Esophagus squamous epithelium (tissue), 5 donors: ENCODE measurements at places on chromosomes 11 and 22.

DNA sequence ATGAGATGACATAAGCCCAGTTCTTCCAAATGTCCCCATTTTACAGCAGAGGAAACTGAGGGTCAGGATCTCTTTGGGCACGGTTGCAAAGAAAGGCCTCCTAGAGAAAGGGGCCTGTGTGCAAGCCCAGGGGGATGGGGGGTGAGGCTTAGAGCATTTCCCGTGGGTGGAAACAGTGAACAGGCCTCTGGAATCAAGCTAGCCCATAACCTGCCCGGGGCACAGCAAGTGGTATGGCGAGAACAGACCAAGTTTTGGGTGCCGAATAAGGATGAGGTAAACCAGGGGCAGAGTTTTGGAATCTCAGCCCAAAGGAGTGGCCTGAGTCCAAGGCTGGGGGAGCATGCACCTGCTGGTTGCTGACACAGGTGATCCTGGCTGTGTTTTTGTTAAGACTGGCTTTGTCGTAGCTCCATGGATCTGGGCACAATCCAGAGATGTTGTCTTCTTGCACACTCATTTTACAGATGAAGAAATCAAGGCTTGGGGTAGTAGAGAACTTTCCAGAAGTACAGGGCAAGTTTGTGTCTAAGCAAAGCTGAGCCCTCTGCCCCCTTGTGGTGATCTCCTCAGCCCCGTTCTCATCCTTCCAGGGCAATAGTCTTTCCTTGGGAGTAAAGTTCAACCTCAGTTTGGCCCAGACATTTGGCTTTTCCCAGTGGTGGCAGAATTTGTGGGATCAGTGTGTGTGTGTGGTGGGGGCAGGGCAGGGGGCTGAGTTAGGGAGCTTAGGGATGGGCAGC, 53.5 kb upstream of the MYEOV start:
- no peak for DNase-seq

DNA sequence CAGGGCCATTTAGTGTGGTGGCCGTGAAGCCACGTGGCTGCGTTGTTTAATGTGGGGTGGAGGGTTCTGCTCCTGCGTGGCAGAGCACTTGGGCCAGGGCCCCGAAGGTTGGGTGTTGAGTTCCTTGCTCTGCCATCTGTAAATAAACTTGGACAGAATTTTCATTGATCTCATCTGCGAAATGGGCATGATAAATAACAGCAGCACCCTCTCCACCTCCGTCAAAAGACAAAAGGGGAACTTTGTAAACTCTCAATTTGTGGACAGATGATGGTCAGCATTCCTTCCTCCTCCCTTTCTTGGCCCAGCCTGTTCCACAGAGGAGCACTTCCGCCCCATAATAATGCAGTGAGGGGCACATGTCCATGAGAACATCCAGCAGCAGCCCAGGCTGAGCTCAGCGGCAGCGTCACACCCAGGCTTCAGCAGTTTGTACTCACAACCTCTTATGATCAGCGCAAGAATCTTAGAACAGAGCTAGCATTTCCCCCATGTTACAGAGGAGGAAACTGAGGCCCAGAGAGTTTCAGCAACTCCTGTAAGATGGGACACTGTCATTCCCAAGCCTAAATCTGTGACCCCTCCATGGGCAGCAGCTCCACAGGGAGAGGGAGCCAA, 874.5 kb downstream of the BRD1 start:
- DNase-seq, result no peak

DNA sequence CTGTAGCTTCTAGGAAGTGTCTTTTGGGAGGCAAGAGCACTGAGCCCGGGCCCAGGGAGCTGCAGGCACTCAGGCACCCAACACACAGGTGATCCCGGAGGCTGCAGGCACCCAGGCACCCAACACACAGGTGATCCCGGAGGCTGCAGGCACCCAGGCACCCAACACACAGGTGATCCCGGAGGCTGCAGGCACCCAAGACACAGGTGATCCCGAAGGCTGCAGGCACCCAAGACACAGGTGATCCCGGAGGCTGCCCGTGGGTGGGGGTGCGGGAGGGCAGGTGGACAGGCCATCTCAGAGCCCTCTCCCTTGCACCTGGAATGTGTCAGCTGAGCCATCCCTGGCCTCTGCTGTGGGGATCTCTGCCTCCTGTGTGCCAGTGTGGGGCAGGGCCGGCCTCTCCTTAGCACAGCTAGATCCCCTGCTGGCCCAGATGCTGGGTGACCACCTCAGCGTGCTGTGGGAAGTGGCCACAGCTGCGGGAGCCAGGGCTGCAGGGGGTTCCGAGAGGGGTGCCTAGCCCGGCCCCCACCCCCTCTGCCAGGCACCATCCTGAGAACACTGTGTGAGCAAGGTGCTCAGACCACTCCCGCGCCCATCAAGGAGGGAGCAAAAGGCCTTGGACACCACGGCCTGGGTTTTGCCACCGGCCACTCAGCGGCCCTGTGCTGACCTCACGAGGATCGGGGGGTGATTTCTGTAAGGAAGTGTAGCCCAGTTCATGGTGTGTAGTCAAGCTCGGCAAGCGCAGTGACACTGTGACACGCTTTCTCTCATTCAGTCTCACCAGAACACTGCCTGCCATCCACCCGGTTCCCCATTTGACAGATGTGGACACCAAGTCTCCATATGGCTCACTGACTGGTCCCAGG, 14.2 kb downstream of the MRGPRG start:
- no peak for DNase-seq

DNA sequence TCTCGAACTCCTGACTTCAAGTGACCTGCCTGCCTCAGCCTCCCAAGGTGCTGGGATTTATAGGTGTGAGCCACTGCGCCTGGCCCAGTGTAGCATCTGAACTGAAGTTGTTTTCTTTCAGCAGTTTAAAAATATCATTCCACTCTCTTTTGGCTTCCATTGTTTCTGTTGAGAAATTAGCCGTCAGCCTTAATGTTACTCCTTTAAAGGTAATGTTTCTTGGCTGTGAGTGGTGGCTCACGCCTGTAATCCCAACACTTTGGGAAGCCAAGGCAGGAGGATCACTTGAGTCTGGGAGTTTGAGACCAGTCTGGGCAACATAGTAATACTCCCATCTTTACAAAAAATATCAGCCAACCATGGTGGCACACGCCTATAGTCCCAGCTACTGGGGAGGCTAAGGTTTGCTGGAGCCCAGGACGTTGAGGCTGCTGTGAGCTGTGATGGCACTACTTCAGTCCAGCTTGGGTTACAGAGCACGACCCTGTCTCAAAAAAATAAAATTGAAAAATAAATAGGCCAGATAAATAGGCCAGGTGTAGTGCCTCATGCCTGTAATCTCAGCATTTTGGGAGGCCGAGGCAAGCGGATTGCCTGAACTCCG, 25.9 kb downstream of the MCAM start:
- DNase-seq, result no peak

- no peak for DNase-seq
These were observed 295.6 kb downstream of the NELL1 start for GRCh38 chr11:20964985-20965384.

GRCh38 chr11:133821776-133822175, 23.5 kb downstream of the SPATA19 start:
- no peak for DNase-seq

DNA sequence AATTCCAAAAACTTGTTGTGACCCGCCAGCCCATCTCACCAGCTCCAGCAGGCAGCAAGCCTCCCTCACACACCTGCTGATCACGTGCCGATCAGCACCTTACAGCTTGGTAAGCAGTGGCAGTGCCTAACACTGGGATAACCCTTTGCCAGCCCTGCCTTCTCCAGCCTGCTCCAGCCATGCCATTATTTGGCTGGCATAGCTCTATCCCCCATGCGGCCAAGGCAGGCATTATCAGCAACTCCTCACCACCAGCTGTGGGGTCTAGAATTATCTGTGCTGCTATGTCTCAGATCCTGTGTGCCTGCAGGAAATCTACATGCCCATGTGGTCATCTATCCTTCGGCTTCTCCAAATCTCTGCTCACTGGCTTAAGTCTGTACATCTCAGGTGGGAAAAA, 215.0 kb downstream of the ST3GAL4 start:
- DNase-seq, result no peak

DNA sequence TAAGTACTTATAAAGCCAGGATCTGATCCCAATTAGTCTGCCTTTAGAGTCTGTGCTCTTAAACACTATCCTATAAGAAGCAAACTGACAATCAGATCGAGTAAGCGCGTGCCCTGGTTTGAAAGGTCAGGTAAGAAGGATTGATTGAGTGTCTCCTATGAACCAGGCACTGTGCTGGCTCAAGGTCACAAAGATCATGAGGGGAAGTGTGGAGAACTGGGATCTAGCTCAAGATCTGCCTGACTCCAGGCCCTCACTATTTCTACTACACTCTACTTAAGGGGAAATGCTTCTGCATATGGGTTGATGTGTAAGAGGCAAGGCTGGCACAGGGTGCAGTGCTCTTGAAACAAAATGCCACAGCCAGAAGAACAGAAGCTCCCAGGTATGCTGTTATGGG, 77.0 kb downstream of the ME3 start:
- DNase-seq, result no peak

GRCh38 chr11:6655790-6656583, at the start of gene DCHS1:
TSS of gene DCHS1 (minus strand) at chr11:6655809. CDS start at chr11:6641613, 14,196 bp downstream.
- DNase-seq, result no peak

DNA sequence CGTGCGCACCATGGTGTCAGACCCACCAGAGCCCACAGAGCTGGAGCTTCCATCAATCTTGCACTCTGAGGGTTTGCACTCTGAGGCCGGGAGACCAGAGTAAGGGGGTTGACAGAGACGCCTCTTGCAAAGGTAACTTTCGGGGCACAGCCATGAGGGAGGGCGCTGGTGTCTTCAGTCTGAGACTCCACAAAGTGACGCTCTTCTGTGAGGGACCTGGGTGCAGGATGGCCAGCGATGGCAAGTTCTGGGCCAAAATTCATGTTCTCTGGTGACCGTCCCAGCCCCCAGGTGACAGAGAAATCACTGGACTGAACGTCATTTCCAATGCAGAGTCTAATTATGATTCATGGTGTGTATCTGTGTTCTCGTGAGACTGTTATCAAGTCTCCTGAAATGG, 1395.2 kb downstream of the TBC1D22A start:
- DNase-seq, result no peak

DNA sequence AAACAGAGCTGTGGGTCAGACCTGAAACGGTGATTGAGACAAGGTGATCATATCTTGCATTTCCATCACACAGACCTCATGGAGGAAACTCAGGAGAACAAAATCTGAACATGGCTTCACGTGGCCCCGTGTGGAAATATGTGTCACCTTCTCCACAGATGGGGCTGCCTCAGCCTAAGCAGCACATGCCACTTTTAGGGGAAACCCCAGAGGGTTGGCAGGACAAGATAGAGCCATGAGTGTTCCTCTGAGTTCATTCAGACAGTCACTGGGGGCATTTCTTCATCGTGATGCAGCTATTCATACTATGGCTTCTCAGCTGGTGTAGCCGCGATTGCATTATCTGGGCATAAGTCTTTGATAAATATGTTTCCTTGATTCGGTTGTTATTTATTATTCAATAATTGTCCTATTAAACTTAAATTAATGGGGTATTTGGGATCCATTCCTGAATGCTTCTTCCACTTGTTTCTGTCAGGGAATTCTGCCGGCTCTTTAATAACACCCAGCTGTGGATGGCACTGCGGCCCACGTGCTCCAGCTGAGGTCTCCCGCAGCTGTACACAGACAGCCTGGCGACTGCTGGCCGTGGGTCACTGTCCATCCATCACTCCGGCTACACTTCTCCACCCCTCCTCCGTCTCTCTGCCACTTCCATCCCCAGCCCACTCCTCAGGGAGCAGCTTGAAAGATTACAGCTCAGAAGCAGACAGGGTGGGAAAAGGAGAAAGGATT, 485.1 kb downstream of the OPCML start:
- DNase-seq, result no peak

- no peak for DNase-seq
These were observed 32.2 kb downstream of the TRMU start for GRCh38 chr22:46367707-46368191.
